ENCODE measurements at places on chromosomes 1 and 21.

DNA sequence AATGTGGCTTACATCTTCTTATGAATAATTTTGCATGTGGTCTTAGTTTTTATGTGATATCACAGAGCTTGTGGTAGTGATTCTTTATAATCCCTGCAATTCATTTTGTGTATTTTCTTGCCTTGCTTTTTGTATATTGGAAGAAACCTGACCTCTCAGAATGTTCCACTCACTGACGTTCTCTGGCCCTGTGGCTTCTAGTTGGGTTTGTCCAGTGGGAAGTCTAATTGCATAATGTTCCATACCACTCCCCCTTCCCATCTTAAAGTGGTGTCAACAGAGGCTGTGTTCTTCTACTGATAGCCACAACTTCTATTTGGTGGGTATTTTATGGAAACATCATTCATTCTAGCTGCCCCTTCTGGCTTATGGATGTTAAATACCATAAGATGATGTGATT, 225.3 kb downstream of the BACH1 start:
- no peak for DNase-seq

GRCh38 chr1:197521118-197521739, 253.2 kb downstream of the CRB1 start:
- DNase-seq: peak; percentile 24

GRCh38 chr1:213976665-213977485, 10.9 kb upstream of the PROX1 start:
- DNase-seq: no peak

DNA sequence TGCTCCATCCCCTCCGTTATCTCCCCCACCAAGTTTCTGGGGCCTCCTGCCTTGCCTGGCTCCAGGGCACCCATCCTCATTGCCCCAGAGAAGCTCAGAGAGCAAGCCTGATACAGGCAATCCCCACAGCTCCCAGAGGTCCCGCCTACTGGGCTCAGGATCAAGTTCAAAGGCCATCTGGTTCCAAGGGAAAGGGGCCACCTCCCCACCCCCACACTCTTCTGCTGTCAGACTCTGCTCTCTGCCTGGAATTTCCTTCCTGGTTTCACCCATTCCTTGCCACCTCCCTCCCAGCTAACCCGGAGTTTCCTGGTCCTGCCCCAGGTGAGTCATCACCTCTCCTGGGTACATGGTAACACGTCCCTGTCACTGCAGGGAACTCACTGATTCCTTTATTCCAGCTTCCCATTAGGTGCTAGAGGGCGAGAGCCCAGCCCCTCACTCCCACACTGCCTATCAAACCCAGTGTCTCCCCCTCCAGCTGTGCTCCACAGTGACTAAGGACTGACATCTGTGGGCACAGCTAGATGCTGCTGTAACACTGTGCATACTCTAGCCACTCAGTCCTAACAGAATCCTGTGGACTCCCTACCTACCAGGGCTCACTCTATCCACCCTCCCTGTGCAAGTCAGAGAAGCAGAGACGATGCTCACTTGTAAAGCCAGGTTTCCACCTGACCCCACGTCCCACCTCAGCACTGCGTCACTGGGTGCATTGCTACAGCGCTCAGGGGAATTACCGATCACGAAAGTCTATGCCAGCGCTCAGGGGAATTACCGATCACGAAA, 21.8 kb downstream of the RSPH1 start:
- peak; percentile 53 for DNase-seq

GRCh38 chr1:16969057-16969611, 11.3 kb downstream of the MFAP2 start:
- DNase-seq: no peak

DNA sequence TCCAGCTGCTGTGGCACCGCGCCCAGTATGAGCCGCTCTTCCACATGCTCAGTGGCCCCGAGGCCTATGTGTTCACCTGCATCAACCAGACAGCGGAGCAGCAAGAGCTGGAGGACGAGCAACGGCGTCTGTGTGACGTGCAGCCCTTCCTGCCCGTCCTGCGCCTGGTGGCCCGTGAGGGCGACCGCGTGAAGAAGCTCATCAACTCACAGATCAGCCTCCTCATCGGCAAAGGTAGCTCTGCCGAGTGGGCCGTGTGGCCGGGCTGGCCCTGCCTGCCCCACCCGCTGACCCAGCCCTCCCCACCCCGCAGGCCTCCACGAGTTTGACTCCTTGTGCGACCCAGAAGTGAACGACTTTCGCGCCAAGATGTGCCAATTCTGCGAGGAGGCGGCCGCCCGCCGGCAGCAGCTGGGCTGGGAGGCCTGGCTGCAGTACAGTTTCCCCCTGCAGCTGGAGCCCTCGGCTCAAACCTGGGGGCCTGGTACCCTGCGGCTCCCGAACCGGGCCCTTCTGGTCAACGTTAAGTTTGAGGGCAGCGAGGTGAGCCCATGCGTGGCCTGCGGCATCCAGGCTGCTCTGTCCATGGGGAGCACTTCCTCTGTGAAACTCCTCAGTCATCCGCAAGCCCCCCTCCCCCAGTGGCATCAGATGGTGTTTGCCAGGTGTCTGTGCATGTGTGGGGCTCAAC, 64.2 kb downstream of the PIK3CD start:
- no peak for DNase-seq

DNA sequence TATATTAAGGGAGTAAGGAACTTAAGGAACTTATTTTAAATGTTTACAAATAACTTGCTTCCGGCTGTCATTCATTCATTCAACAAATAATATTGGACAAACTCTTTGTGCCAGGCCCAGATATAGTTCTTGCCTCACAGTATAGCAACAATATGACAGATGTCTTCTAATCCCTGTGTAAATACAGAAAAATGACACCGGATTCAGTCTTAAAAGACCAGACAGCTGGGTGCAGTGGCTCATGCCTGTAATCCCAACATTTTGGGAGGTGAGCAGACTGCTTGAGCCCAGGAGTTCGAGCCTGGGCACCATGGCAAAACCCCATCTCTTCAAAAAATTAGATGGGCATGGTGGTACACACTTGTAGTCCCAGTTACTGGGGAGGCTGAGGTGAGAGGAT, 23.7 kb downstream of the EIF2B3 start:
- DNase-seq: no peak

DNA sequence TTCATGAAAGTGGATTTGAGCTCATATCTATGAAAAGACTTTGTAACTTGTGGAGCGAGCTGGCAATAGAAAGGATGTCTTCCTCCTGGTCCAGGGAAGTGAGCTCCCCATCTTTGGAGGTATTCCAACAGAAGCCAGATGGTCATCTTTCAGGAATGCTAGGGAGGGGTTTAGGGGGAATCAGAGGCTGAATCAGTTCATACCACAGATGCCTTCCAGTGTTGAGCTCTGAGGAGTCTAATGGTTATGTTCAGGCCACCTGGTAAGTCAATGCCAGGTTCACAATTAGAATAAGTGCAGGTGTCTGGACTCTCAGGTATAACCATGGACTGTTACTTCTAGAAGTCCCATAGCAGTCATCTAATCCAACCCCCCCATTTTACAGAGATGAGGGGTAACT, 119.1 kb downstream of the ACTL8 start:
- no peak for DNase-seq

DNA sequence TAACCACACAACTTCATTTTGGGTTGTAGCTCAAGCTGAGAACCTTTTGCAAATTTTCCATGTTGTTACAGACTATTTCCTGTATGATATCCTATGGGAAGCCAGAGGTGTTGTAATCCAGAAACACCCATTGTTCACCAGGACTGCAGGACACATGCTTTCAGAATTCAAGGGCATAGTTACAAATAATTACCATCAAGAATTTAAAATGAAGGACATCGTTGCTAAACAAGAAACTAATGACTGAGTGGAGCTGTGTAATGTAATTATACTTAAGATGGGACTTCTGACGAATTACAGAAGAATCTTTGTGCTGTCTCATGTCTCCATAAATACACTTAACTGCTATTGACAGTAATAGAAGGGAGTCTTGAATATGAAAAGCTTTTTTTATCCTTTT, 47.6 kb upstream of the HOOK1 start:
- DNase-seq: no peak

DNA sequence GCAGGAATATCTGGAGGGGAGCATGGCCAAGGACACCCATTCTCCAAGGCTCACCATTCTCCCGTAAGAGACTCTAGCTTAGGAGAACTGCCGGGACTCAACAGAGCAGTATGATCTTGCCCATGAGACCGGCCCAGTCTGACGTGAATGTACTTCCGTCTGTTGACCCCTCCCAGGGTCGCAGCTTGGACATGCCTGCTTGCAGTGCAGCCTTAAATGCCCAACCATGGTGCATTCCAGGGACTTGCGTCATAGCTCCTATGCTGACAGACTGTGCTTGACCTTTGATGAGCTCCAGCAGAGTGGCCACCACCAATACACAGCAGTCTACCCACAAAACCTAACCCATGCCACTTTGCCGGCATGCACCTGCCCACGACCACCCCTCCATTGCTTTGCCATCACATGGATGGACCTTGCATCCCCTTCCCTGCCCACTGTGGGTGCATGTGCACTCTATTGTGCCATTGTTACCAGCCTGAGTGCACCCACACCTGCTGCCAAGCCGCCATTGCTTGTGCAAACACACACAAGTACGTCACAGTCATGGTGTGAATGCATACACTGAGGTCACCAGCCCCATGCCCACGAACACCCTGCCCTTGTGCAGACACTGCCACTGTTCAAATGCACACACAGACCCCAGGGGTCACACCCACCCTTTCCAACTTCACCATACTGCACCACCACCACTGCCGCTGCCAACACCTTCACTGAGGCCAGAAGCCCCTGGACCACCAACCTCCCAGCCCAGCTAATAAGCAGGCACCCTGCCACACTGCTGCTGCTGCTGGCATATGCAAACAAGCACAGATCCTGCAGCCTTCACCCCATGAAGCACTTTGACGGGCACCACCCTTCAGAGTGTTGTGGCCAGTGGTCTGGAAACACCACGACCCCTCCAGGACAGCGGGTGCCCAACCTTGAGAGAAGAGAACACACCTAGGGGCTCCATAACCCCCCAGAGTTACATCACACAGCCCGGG, 1141.3 kb downstream of the BRINP3 start:
- DNase-seq: peak; percentile 10

DNA sequence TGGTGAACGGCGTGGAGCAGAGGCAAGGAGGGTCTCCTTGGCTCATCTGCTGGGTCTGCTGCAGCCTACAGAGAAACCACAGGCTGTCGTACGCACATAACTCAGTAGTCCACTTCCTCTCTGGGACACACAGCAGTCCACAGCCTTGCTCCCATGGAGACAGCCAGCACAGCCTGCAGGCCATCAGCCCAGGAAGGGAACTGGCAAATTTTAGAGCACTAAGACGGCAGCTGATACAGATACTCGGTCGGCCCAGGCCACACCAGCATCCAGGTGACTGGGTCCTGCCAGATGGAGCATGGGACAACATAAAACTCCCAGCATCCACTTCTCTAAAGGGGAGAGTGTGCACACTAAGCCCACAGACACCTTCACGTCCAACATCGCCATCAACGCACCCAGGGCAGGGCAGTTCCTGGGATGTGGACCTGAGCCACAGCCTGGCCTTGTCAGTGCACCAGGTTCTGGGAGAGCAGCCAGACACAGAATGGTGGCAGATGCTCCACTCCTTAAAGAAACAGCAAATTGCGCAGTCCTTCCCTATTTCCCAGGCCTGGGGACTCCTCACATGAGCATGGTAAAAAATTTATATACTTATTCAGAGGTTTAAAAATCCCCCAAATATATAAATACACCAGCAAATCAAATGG, 247.1 kb upstream of the RAB4A start:
- DNase-seq: no peak

DNA sequence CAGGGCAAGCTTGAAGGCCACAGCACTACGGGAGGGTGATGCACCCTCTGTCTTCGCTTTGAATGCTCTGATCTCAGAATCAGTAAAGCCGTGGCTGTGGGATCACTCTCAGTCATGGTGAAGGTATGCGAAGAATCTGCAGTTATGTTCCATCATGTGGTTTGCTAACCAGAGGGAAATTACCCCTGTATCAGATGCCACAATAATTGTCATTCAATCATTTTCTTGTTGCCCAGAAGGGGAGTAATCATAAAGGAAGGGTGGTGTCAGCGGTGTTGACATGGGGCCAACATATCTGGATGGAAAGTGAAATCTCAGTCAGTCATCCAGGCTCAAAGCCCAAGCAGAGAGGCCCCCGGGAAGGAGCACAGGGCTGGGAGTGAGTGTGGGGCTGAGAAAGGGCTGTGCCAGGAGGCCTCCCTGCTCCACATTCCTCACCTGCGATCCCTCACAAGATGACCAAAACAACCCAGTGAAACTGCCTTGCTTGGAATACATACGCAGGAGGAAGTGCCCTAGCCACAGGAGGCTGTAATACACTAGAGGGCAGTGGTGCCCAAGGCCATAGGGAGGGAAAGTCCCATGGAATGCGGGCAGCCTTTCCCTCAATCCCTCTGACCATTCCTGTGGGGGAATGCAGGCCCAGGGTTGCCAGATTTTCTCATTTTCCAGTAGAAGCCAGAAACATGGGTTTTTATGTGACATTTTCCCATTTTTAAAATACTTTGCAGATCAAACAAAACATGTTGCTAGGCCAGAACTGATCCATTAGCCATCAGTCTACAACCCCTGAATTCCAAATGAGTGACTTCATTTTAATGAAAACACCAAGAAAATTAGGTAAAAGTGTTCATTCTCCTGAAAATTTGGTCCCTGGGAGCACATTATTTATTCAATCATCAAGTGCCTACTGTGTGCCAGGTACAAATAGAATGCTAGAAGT, 95.7 kb upstream of the VANGL1 start:
- peak; percentile 47 for DNase-seq

- DNase-seq: no peak
These were observed 37.9 kb downstream of the CXADR start for GRCh38 chr21:17550671-17551308.

DNA sequence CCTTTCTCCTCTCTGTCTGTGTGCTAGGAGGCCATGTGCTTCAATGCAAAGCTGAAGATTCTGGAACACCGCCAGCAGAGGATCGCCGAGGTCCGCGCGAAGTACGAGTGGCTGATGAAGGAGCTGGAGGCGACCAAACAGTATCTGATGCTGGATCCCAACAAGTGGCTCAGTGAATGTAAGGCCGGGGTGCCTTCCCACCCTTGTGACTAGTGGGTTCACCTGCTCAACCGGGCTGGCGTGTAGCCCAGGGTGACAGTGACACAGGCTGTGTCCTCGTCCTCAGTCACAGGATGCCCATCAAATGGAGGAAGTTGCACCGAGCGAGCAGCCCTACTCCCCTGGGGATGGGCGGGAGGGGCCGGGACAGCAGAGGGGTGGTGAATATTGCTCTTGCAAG, 544.1 kb downstream of the KIF26B start:
- no peak for DNase-seq

- no peak for DNase-seq
These were observed 68.4 kb downstream of the EPHB2 start for GRCh38 chr1:22778862-22779520.

GRCh38 chr1:100643471-100644196, 75.9 kb upstream of the VCAM1 start:
- peak; percentile 23 for DNase-seq

- DNase-seq: no peak
These were observed 15.4 kb downstream of the GGPS1 start for GRCh38 chr1:235343726-235344125.

DNA sequence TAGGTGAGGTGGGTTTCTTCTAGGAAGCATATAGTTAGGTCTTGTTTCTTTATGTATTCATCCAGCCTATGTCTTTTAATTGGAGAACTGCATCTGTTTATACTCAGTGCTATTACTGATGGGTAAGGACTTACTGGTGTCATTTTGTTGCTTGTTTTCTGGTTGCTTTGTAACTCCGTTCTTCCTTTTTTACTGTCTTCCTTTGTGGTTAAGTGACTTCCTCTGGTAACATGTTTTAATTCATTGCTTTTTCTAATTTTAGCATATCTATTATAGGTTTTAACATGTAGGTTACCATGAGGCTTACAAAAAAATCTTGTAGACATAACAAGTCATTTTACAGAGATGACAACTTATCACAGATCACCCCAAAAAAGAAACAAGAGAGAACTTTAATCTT, 160.8 kb downstream of the VAV3 start:
- no peak for DNase-seq

- no peak for DNase-seq
These were observed 163.5 kb upstream of the IVNS1ABP start for GRCh38 chr1:185480545-185480944.

All from HuH-7 (cell line).